Adrenal gland (tissue), 19 donors: ENCODE measurements at places on chromosomes 12 and 14.

- DNase-seq = no peak
These were observed 185.7 kb upstream of the NTF3 start for GRCh38 chr12:5246196-5246595.

GRCh38 chr12:27331291-27331926, 1.2 kb upstream of the BMAL2 start:
- peak; percentile 22 for DNase-seq

DNA sequence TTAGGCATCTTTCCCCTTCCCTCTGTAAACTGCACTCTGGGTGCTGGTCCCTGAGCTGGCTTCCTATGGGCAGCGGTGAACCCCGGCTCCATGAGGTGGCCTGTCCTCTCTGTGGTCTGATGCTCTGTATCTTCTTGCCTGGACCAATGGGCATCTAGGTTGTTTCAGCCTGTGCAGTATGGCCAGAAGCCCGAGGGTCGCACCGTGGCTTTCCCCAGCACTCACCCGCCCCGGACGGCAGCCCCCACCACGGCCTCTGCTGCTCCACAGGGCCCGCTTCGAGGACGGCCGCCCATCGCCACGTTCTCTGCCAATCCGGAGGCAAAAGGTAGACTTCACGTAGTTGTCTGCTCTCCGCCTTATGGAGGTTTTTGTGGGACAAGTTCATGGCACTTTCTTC, 70.1 kb downstream of the EP400 start:
- no peak for DNase-seq

GRCh38 chr14:71709987-71710386, 222.2 kb upstream of the RGS6 start:
- no peak for DNase-seq

DNA sequence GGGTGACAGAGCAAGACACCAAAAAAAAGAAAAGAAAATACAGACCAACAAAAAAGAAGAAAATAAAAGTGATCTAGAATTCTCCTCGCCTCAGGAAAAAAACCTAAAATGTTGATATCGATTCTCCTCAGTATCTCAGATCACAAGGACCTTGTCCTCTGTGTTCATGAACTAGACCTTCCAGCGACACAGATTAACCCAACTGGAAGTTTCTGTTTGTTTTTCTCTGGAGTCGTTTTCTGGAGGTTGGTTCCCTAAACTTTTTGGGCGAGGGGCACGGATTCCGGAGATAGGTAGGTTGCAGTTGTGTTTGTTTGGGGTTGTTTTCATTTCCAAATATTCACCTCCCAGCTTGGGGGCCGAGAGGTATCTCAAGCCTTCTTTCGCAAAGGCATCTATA, 559 bp upstream of the RFC5 start:
- no peak for DNase-seq

DNA sequence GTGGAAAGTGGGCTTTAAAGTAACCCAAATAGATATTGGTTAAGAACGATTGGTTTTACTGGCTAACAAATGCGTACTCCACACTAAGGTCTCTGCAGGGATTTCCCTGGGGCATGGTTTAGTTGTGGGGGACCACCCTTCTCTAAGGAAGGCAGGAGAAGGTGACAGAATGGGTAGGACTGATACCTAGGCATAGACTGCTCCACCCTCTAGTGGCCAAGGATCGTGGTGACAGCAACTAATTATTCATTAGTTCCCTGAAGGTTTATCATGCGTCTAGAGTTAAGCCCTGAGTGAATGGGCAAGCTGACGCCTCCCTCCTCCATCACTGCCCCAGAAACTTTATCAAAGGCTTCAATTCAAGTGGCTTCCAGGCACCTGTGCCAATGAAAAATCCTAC, 9.1 kb downstream of the FAM181A start:
- DNase-seq = no peak

GRCh38 chr14:103563844-103564505, 1.2 kb downstream of the COA8 start:
- no peak for DNase-seq

DNA sequence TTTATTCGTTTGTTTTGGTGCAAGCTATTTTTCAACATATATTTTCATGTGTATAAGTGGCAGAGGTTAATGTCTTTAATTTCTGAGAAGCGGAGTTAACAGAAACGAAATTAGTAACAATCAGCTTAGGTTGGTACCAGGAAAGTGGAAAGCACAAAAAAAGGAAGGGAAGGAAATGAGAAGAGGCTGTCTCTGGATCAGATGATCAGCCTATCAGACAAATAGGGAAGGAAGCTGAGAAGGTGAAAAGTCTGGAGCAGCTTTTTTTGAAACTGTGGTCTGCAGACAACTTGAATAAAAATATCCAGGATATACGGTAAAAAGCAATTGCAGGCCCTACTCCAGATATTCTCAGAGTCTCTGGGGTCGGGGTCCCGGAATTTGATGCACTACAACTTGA, 265.0 kb downstream of the SSPN start:
- DNase-seq = no peak

- DNase-seq = no peak
These were observed 296.6 kb upstream of the KITLG start for GRCh38 chr12:88876857-88877256.

DNA sequence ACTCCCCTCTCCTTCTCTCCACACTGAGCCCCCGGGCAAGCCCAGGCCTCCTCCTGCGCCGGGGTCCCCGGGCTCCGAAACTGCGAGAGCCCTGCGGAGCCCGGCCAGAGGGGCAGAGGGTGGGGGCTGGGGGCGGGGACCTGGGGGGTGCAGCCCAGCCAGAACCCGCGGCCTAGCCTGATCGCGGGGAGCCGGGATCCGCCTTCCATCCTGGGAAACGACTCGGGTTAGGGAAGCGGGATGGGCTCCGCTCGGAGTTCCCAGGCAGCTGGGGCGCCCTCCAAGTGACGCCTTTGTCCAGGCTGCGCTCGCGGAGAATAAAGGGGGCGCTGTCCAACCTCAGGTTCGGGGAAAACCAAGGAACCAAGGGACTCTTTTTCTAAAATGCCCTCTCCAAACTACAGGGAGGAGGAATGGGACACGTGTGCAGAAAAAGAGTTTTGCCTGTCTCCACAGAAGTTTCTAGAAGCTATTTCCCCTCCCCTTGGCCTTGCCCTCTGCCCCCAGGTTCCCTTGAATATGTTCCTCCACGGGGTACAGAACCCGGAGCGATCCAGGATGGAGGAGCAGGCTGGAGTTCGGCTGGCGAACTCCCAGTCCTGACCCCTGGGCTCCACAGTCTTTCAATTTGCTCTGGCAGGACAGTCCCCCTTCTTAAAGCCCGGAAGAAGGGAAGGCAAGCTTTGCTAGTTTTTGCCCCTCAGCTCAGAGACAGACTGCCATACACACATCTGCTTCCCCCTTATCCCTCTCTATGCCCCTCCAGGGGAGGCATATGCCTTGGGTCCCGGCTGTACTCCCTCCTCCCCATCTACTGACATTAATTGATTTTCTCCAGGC, 13.9 kb downstream of the NKX2-1 start:
- DNase-seq = no peak

- DNase-seq = no peak
These were observed 164.2 kb downstream of the CHST11 start for GRCh38 chr12:104620837-104621531.

GRCh38 chr14:63982156-63982555, 129.4 kb downstream of the SYNE2 start:
- no peak for DNase-seq

DNA sequence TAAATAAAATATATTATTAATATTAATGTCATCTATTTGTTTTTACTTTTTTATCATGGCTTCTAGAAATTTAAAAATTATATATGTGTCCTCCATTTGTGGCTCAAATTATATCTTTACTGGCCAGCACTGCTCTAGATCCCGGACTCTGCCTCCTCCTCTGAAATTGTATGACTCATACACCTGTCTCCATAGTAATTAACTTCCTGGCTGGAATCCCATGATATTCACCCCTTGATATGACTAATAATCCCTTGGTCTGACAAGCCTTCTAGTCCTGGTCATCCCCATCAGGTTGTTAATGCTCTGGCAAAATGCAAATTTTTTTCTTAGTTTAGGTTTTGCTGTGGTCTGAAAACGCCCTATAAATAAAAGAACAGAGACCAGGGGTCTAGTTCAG, 116.2 kb downstream of the BMP4 start:
- DNase-seq = no peak
